ENCODE measurements at places on chromosomes 4 and X.

- no peak for DNase-seq
Measured at GRCh38 chr4:24322511-24322910, 261.8 kb downstream of the DHX15 start.

DNA sequence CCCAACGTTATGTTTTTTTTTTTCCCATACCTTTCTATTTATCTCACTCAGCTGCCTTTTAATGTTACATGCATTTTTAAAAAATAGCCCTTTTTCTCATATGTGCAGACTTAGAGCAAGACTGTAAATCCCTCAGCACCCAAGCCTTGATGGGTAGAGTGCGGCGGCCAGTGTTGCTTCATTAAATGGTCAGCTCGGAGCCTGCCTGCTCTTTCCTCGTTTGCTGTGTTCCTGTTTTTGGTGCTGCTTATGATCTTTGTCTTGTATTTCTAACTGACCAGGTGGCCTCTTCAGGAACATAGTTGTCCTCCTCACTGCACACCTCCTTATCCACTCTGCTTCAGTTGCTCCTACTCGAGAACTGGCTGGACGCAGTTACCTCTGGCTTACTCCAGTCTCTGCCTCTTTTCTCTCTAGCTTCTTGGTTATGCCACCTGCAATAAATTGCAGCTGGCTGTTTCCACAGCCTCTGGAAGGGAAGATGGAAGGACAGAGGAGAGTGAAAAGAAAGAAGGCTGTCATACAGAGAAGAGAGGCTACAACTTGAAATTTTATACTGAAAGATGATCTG lies 10.7 kb downstream of the RBPJ start:
- DNase-seq = no peak

GRCh38 chr4:85932500-85933290 lies 427.2 kb downstream of the MAPK10 start:
- DNase-seq = no peak

DNA sequence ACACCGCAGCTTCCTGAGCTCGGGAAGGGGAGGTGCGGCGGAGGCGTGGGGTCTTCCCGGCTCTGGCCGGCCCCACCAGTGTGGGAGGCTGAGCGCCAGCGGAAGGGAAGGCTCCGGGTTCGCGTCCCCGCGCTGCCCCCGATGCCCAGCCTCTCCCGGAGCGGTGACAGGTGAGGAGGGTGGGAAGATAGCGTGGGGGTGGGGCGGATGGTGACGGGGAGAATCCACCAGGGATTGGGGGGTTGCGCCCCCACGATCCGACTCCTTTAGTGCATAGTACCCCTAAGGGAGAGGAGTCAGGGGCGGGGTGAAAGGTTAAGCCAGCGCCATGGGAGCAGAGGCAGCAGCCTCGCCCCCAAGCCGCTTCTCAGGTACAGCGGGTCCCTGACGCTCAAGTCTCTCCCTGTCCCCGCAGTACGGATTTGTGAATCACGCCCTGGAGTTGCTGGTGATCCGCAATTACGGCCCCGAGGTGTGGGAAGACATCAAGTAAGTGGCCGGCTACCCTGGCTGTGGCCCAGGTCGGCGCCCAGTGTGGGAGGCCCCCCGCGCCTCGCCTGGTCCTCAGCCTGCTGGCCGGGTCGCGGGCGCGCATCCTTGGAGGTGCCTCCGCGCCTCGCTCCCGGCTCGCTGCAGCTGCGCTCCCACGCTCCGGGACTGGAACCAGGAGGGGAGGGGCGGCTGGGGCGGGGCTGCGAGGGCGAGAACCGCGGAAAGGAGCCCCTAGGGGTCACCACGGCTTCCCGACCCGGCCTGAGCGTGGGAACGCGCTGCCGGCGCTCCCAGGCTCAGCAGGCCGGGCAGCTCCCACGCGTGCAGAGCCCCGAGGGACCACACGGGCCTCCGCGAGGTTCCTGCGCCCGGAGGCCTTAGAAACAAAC lies 791 bp downstream of the GUCY1B1 start:
- DNase-seq = peak; percentile 62

GRCh38 chr4:158758142-158758541 lies 10.7 kb upstream of the FNIP2 start:
- no peak for DNase-seq

GRCh38 chr4:149077181-149077580 lies 635.0 kb upstream of the NR3C2 start:
- no peak for DNase-seq

- no peak for DNase-seq
Measured at GRCh38 chrX:71910643-71910985, at the start of gene NHSL2. Gene NHSL2, plus strand, starts transcription at chrX:71910845.

GRCh38 chrX:65493431-65493830 lies 41.2 kb downstream of the LAS1L start:
- no peak for DNase-seq

- no peak for DNase-seq
Measured at GRCh38 chr4:80154545-80154933, 42.8 kb upstream of the PRDM8 start.

GRCh38 chr4:79788884-79789283 lies 284.1 kb downstream of the ANTXR2 start:
- no peak for DNase-seq

- DNase-seq = no peak
Measured at GRCh38 chr4:72564184-72564583, 4.8 kb downstream of the ADAMTS3 start.

DNA sequence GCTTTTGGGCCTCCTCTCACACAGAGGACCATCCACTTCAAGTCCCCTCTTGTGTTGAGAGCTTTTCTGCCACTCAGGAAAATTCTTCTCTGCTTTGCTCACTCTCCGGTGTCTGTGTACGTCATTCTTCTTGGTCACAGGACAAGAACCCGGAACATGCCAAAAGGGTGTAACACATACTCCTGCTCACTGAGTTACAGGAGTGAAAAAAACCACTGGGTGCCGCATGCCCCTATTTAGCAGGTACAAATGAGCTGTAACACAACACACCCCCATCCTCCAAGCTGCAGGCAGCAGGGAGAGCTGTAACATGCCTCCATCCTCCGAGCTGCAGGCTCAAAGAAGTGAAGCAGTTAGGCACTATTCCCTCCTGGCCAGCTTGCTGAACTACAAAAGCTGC lies 13.0 kb upstream of the CXCL2 start:
- no peak for DNase-seq

- no peak for DNase-seq
Measured at GRCh38 chrX:66633541-66633940, 5.3 kb downstream of the EDA2R start.

All from suprapubic skin (tissue), 4 donors.